ENCODE measurements at places on chromosomes 4 and X. TPM values are rescaled to one million over a fixed set of nuclear protein-coding genes. Genes with fewer than 3 reads are reported as not detected.

DNA sequence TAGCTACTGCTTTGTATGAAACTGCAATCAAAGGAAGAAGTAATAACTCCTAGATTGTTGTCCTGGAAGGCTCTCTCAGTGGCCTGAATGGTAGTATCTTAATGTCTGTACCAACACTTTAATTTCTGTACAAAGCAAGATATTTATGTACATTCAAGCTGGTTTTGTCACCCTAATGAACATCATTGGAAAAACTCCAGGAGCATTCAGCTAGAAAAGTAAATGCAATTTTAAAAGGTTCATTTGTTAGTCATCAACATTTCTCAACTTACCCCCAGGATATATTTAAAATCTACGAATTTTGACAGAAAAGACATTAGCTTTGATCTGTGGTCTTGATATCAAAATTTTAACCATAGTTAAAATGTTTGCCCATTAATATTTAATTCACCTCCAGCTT is 80.0 kb upstream of the FGF13 start:
- DNase-seq = no peak

Gene TMSB15C
- 9.4 TPM for polyA plus RNA-seq

Gene MTTP
- 15.8 TPM for polyA plus RNA-seq

Gene VCX3A
- polyA plus RNA-seq = 0.17 TPM

Gene NONO
- 661 TPM for polyA plus RNA-seq

All from left renal cortex interstitium (tissue), 4 donors.